NCI-H69 (cell line): ENCODE measurements at places on chromosomes 7 and 10.

- peak; percentile 90 for DNase-seq
Measured at GRCh38 chr7:105935250-105935649, 27.8 kb upstream of the CDHR3 start.

GRCh38 chr10:132239126-132240031 is 52.6 kb downstream of the DPYSL4 start:
- no peak for DNase-seq

- no peak for DNase-seq
Measured at GRCh38 chr10:61299841-61300240, 153.3 kb downstream of the TMEM26 start.

- no peak for DNase-seq
Measured at GRCh38 chr10:21334891-21335696, 190.4 kb downstream of the SKIDA1 start.

DNA sequence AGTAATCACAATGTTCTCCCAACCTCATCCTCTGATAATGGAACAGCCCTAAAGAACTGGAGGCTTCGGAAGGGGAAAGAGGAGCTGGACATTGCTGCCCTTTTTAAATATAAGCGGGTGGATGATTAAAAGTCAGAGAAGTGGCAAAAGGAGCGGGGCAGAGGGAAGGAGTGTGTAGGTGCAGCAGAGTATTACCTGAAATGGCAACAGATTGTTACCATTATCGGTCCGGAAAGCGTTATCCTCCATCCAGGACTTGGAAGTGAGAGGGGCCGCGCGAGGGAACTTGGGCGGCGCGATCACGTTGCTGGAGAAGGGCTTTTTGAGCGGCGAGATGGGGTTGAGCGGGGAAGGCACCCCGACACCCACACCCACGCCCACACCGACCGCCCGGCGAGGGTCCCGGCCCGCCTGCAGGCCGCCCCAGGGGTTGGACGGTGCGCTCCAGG is 51.7 kb downstream of the CPEB3 start:
- no peak for DNase-seq

GRCh38 chr7:40382145-40382544 is 247.3 kb downstream of the SUGCT start:
- no peak for DNase-seq

GRCh38 chr7:127955051-127955531 is 76.1 kb downstream of the LRRC4 start:
- no peak for DNase-seq

DNA sequence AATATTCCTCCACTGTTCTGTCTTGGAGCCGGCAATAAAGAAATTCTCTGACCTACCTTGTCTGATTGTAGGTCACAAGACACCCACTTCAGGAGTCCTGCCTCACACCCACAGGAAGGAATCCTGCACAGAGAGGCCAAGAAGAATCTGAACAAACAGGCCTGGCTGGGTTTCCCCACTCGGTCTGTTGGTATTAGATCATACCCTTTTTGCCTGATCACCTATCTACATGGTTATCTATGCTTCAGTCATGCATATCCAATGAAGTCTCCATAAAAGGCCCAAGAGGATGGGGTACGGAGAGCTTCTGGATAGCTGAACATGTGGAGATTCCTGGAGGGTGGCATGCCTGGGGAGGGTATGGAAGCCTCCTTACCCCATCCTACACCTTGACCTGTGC is 12.3 kb downstream of the OGDH start:
- no peak for DNase-seq

- DNase-seq, result peak; percentile 74
Measured at GRCh38 chr10:93461807-93462178, 20.3 kb downstream of the MYOF start.

DNA sequence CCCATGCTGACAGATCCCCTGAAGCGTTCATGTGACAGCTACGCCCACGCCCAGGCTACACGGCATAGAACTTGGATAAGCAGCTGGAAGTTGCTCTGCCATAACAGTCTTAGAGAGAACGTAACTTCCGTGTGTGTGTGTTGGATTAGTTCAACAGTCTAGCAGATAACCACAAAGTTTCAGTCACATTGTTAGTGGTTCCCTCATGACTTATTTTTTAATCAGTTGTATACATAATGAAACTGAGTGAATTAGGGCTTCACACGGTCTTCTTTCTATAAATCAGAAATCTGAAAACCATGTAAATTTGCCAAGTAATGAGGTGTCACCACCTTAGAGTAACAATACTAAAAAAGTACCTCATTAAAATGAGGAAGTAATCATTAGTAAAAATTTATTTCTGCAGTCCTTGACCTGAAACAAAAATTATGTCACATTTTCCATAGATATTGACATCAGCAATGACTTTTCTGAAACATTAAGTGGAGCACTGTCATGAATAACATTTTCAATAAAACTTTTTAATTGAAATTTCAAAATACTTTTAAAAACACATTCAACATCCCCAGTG is 21.7 kb upstream of the MACC1 start:
- DNase-seq, result no peak

DNA sequence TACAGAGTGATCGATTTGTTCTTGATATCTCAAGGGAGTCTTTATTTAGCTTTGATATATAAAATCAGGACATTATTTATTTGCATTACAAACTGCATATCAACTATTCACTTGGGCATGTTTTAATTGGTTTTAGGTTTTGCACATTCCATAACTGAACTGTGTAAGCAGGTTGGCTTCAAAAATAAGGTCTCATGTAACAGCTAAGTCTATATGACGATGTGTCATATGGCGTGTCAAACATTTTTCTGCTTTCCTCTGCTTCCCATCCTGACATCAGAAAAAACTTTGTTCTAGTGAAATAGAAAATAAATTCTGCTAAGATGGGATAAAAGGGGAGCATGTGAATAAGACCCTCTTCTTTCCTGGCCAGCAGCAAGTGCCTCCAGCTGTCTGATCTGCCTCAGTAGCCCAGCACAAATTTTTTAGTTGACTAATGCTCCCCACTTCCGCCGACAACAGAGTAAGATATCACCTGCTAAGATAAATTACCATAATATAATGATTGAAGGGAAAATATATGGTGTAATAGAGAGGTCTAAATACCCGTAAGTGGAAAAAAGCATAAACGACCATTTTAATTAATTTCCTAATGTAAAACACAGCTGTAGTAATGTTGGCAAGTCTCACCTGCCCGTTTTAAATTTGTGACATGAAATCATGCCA is 180.5 kb downstream of the TAX1BP1 start:
- peak; percentile 58 for DNase-seq

- no peak for DNase-seq
Measured at GRCh38 chr10:132788831-132789219, 2.9 kb upstream of the NKX6-2 start.

DNA sequence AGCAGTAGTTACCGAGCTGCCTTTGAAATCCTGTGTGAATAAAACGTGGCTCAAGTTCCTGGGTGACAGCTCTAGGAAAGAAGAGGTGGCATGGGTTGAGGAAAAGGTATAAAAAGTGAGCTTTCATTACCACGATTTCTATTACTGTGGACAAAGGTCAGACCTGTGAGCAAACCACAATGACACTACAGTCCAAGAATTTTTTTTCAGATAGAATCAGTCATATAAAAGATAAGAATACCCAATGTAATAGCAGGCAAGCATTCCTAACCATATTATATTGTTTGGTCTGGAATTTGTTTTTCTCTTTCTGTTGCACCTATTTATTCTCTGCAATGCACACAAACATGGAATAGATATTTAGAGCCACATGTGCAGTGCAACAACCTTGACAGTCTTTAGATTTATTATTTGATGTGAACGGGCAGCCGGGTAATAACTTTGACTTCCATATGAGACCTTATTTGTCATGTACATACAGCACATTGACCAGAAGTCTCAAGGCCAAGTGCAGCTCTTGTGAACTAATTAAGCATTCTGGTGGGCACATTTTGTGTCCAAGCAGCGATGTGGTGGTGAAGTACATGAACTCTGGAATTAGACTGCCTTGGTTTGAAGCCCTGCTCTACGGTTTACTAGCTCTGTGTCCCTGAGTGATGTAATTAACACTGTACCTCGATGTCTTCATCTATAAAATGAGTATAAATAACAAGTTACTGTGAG is 156.8 kb downstream of the NRCAM start:
- peak; percentile 35 for DNase-seq

DNA sequence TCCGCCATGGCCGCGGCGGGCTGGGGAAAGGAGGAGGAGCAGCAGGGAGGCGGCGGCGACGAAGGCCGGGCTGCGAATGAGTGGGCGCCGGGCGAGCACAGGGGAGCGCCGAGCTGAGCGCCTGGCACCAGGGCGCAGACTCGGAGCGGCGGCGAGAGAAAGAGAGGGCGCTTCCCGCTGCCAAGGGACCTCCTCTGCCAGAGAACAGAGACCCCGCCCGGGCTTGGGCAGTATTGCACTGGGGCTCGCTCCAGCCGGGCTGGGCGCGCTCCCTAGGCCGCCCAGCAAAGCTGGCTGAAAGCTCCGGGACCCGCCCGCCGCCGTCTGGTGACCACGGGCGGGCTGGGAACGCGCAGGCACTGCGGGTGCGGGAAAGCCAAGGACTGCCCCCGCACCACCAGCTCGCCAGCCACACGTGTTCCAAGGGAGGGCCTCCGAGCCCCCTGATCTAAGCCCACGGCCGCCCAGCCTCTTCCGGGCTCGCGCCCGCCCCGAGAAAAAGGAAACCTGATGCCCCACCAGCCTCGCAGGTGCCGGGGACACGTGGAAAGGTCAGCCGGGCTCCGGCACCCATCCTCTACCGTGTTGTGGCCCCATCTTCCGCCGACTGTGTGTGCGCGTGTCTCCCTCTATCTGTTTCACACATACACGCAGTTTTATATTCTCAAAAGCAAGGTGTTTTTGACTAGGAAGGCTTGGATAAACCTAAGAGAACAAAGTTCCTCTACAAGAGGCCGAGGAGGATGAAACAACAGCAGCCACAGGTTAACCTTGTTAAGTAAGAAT is at the start of gene CCDC6:
Gene CCDC6 (minus strand): TSS at position 140 of the 786 bp plus-strand sequence. CDS start 132 bp downstream, at position 8.
- DNase-seq, result peak; percentile 93

DNA sequence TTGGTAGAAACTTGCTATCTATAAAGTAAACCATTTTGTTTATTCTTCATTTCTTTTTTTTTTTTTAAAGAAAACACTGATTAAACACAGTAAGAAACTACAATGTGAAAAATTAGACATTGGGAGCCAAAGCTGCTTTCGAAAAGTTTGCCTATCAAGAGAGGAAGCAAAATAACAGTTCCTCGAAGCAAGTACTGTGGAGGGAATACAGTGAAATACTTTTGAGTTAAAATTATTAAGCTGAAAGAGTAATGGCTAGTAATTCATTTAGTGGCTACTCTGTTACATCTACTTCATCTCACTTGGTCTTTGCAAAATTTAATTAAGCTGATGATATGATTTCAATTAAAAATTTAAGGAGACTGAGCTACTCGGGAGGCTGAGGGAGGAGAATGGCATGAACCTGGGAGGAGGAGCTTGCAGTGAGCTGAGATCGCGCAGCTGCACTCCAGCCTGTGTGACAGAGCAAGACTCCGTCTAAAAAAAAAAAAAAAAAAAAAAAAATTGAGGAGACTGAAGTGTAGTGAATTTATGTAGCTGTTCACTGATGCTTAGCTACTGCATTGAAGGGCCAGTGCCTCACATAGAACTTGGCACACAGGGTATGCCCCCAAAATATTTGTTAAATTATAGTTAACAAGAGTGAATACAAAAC is 982.1 kb upstream of the MBL2 start:
- peak; percentile 45 for DNase-seq

- no peak for DNase-seq
Measured at GRCh38 chr7:43634384-43634783, 51.5 kb downstream of the STK17A start.

DNA sequence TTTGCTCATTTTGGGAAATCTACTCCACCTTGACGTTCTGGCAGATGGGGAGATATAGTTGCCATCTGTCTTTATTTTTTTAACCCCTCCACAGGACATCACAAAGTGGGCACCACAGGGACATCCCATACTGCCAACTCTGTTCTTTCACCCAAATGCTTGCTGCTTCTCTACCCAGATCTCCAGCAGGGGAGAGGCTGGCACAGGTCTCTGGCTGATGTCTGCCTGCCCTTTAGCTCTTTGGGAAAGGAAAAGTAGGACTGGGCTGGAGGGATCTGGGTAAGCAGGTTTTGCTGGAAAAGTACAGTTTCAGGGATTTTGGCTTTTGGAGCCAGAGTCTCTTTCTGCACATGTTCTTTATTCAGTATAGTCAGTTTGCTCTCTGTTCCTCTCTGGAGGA is 156.7 kb downstream of the ANLN start:
- peak; percentile 94 for DNase-seq

DNA sequence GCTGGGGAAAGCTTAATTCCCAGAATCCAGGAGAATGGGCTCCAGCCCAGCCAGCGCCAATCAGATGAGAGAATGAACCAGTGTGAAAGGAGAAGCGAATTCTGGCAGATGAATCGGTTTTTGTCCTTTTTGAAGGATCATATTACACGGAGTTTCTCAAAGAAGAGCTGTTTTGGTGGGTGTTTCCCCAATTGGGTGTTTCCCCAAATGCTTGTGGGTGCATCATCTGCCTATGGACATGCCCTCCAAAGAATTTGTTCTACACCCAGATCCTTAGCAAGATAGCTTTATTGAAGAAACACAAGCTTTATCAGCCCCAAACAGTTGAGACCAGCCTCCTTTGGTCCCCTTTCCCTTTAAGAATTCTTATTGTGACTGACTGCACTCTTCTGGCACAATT is 186.5 kb upstream of the GPR26 start:
- no peak for DNase-seq

DNA sequence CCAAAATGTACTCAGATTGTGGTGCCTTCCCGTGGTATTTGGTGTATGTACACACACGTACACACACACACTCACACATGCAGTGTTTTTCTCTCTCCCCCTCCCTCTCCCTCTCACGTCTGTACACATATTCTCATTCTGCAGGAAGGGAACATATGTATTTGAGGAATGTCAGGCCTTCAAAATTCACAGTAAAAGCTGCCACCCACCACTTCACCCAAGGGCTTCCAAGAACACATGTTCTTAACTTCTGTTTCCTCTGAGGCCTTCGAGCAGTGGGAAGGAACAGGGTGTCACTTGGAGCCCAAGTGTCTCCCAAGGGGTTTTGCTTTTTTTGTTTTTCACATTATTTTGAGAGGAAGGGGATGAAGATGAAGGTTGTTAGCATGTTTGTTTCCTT is 198.9 kb downstream of the TCF7L2 start:
- no peak for DNase-seq

DNA sequence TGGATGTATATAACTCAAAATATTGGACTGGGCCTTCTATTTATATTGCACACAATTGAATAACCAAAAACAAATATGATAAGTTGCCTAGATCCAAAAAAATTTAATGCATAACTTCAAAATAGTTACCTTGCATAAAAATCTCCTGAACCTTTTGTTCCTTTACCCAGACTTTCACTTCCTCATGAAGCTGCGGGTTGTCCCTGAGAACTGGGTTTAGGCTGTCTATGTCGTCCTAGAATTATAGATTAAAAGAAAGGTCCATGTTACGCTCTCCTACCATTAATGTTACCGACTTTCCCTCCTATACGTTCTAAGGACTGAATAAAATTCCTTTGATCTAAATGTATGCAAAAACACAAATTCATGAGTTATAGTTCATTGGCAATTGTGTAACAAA is 86.6 kb downstream of the NRBF2 start:
- DNase-seq, result no peak

DNA sequence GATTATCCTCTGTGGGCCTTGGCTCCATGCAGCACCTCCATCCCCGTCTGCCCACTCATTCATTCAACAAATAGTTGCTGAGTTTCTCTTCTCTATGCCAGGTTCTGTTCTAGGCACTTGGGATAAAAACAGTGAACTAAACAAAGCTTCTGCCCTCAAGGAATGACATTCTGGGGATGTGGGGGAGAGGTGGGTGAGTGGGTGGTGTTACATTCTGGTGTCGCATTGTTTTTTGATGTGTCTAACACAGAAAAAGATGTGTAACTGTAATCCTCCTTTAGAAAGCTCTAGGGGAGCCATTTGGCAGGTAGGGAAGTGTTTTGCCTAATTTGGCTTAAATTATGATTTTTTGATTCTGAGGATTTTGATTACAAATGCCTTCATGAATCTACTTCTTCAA is 21.4 kb downstream of the AUTS2 start:
- no peak for DNase-seq
